Activated CD4-positive, alpha-beta T cell treated with anti-CD3 and anti-CD28 coated beads, Interleukin-2, amount 10 ng/mL, durations not matched to agents 7 days and 5 days (primary cell): ENCODE measurements at places on chromosomes 11 and 22. TPM values are rescaled to one million over a fixed set of nuclear protein-coding genes. Genes with fewer than 3 reads are reported as not detected.

The GPHA2 gene
- total RNA-seq, result not detected

The CHRNA10 gene
- 3.1 TPM for total RNA-seq

GRCh38 chr11:45087086-45087899 is 59.1 kb upstream of the PRDM11 start:
- DNase-seq, result no peak
- no peaks in the 10 kb centered on the region for H3K36me3 ChIP-seq
- peaks cover 3% of the 10 kb centered on the region for H3K27me3 ChIP-seq
- peaks cover 14% of the 10 kb centered on the region for H3K4me1 ChIP-seq
- peak overlapping the region; percentile 47 for H3K27ac ChIP-seq

DNA sequence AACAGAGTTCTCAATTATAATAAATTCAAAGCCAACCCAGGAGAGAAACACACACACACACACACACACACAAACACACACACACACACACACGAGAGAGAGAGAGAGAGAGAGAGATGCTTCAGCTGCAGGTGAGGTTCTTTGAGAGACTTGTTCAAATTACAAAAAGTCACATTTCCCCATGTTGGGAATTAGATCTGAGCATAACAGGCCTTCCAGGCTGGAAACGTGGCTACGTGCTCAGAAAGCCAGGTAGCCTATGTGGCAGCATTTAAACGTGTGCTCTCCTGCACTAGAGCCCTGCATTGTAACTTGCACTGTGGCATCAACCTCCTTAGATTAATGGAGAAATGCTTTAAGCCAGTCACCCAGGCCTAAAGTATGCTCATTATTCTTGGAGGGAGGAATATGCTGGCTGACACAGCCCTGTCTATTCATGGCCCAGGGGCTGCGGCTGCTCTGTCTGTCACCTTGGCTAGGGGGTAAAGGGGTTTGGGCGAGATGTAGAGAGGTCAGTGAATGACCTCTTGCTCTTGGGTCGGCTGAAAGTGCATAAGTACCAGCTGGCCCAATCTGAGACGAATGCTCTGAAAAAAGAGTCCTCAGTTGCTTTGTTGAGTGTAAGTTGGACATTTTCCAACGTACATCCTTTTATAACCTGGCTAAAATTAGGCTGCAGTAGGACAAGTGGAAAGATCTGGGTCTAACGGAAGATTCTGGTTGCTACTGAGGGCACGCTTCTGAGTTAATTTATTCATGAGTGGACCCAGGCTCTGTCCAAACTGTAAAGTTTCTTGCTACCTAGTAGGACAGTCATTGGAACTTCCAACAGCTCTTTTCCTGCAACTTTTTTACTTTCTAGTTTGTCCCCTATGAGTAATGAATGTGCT is 171.1 kb upstream of the SEZ6L start:
- no peak for DNase-seq
- H3K4me3 ChIP-seq, result no peak overlapping the region
- H3K4me1 ChIP-seq, result no peaks in the 10 kb centered on the region
- no peaks in the 10 kb centered on the region for H3K36me3 ChIP-seq
- peaks cover 3% of the 10 kb centered on the region for H3K27me3 ChIP-seq

DNA sequence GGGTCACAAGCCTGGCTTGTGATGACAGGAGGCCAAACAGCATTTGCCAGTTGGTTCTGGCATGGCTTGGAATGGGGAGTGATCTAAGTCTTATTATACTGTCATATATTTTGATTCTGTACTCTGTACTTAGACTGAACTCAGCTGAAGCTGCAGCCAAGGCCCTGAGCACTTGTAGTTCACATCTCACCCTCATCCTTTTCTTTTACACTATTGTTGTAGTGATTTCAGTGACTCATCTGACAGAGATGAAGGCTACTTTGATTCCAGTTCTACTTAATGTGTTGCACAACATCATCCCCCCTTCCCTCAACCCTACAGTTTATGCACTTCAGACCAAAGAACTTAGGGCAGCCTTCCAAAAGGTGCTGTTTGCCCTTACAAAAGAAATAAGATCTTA is 843 bp downstream of the OR56B1 start:
- no peak overlapping the region for H3K27ac ChIP-seq
- H3K27me3 ChIP-seq, result peaks cover 2% of the 10 kb centered on the region
- no peaks in the 10 kb centered on the region for H3K4me1 ChIP-seq
- DNase-seq, result no peak
- H3K4me3 ChIP-seq, result no peak overlapping the region
- no peaks in the 10 kb centered on the region for H3K36me3 ChIP-seq

GRCh38 chr11:2538951-2539350 is 94.1 kb downstream of the KCNQ1 start:
- no peaks in the 10 kb centered on the region for H3K36me3 ChIP-seq
- H3K27me3 ChIP-seq, result no peaks in the 10 kb centered on the region
- no peak for DNase-seq
- no peak overlapping the region for H3K4me3 ChIP-seq

DNA sequence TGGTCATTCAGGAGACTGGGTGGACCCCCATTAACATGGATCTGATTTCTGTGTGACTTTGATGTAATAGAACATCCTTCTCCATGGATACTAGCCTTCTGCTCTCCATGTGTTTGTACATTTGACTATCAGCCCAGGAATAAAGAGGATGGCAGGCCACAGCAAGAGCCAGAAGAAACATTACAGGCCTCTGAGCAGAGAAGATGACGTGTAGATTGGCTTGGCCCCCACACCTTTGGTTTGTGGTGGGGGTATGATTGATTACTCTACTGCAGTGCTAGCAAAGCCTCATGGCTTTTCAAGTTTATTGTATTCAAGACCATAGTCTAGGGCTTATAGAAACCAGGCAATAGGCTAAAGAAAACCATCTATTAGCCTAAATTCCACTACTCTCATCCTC is 77.0 kb downstream of the GRAMD1B start:
- peak overlapping the region; percentile 36 for H3K27ac ChIP-seq
- no peaks in the 10 kb centered on the region for H3K27me3 ChIP-seq
- DNase-seq, result no peak
- no peak overlapping the region for H3K4me3 ChIP-seq
- peaks cover 5% of the 10 kb centered on the region for H3K36me3 ChIP-seq

DNA sequence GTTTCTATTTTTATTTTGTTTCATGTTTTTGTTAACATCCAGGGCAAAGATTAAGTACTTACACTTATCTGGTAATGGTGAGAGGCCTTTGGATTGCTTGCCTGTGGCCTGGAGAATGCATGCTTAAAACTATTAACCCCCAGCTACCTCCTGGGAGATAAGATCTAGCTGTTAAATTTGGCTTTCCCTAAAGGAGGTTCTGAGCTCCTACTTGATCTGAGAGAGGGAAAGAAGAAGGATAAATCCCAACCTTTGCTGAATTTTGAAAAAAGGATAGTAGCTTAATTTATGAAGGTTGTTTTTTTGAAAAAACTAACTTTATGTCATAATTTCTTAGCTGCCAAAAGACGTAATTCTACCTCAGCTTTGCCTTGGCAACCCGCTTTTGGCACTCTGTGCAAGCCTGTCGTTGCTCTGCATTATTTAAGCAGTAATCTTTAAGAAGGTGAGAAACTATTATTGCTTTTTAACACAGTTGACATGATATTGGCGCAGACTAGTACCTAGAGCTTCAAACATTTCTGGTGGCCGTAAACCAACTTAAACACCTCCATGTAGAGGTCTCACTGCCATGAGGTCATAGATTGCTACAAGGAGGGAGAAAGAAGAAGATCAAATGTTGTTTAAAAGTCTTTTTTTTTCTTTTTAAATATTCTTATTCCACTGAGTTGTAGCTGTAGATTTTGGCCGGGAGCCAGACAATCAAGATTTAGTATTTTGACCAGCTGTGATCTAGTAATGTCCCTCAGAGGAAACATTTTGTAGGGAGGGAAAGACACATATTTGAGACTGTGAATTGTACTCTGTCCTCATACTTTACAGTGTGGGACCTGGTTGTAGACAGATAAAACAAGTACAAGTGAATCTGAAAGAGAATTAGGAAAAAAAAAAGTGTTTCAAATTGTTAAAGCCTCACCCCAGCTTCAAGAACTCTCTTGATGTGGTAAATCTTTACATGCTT is 74.4 kb downstream of the WNT11 start:
- H3K4me1 ChIP-seq, result peaks cover 22% of the 10 kb centered on the region
- no peak for DNase-seq
- peaks cover 2% of the 10 kb centered on the region for H3K36me3 ChIP-seq
- no peaks in the 10 kb centered on the region for H3K27me3 ChIP-seq
- H3K4me3 ChIP-seq, result no peak overlapping the region
